ENCODE measurements at places on chromosomes 4 and X. TPM values are rescaled to one million over a fixed set of nuclear protein-coding genes. Genes with fewer than 3 reads are reported as not detected.

MAGEH1 gene
- 17.5 TPM for total RNA-seq

TKTL2 gene
- total RNA-seq, result not detected

SPIN2A gene
- total RNA-seq, result 0.22 TPM

SOWAHB gene
- not detected for total RNA-seq

MAGEA6 gene
- total RNA-seq, result not detected

ZGRF1 gene
- 25.2 TPM for total RNA-seq

GPAT3 gene
- total RNA-seq, result 2.0 TPM

AMELX gene
- total RNA-seq, result not detected

FHL1 gene
- total RNA-seq, result 69.3 TPM

PWWP3B gene
- total RNA-seq, result 0.44 TPM

SYNPO2 gene
- 17.0 TPM for total RNA-seq

TSPAN7 gene
- not detected for total RNA-seq

MUC7 gene
- total RNA-seq, result not detected

ERVMER34-1 gene
- total RNA-seq, result not detected

MAGEA2B gene
- not detected for total RNA-seq

SULT1B1 gene
- not detected for total RNA-seq

TMEM154 gene
- total RNA-seq, result 13.3 TPM

SLC4A4 gene
- 10.1 TPM for total RNA-seq

VCX3B gene
- total RNA-seq, result not detected

SLC25A53 gene
- 9.8 TPM for total RNA-seq

SOWAHD gene
- total RNA-seq, result not detected

GLRB gene
- 8.2 TPM for total RNA-seq

TEX13B gene
- not detected for total RNA-seq

ETDC gene
- total RNA-seq, result not detected

GRXCR1 gene
- total RNA-seq, result not detected

CCSER1 gene
- total RNA-seq, result 0.14 TPM

GALNTL6 gene
- not detected for total RNA-seq

ASB11 gene
- total RNA-seq, result not detected

RADX gene
- not detected for total RNA-seq

GYPE gene
- total RNA-seq, result 0.43 TPM

All from placental pericyte (primary cell).